Mesothelial cell of epicardium (in vitro differentiated cells): ENCODE measurements at places on chromosomes 6 and 20.

GRCh38 chr6:115415378-115415777 is 645.3 kb downstream of the FRK start:
- no peak overlapping the region for H3K4me3 ChIP-seq
- no peak overlapping the region for H3K27ac ChIP-seq
- H3K4me1 ChIP-seq: peaks cover 2% of the 10 kb centered on the region
- H3K27me3 ChIP-seq: no peaks in the 10 kb centered on the region

DNA sequence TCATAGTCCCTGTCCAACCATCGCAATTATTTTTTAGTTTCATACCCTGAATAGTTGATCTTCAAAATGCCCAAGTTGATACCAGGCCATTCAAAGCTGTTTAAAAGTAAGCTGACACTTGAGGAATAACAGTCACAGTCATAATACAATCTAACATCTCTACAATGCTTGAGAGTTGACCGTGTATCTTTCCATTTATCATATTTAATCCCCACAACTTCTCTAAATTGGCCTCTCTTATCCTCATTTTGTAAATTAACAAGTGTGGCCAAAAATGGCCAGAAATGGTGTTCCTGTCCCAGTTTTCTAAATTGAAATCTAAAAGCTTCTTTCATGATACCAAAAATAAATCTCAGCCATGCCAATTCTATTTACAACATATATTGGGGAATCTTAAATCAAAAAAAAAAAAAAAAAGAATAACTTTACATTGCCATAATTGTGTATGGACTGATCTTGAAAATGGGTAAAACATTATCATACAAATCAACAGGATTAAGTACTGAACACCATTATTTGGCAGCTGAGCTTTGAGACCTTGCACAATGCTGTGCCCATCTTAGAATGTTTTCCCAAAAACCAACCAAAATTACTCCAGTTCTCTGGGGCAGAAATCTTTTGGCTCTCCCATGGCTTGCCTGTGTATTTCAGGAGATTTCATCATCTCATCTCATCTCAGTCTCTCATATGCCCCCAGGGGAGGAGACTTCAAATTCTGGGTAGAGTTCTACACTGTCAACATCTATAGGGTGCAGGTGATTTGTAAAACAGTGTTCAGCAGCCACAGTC is 448.7 kb upstream of the JARID2 start:
- H3K36me3 ChIP-seq: no peaks in the 10 kb centered on the region
- DNase-seq: no peak
- no peak overlapping the region for H3K4me3 ChIP-seq
- H3K27ac ChIP-seq: no peak overlapping the region
- peaks cover 14% of the 10 kb centered on the region for H3K4me1 ChIP-seq

DNA sequence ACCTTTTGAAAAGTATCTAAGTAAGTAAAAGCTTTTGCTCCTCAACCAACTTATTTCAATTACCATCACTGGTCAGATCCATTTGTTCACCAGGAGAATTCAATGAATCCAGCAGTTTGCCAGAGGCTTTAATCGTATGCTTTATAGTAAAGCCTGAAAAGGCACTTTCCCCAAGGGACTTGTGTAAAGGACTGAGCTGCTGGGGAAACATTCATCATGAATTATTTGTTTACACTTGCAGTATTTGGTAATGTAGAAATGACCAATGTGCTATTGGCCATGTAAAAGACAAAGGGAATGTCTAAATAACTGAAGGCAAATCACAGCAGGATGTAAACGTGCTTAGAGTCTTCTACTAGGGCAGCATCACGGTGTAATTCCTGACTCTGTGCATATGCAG is 471.4 kb downstream of the ADGRB3 start:
- DNase-seq: no peak
- no peak overlapping the region for H3K4me3 ChIP-seq
- no peaks in the 10 kb centered on the region for H3K4me1 ChIP-seq
- no peaks in the 10 kb centered on the region for H3K27me3 ChIP-seq
- no peaks in the 10 kb centered on the region for H3K36me3 ChIP-seq

GRCh38 chr6:122308074-122308473 is 91.4 kb upstream of the HSF2 start:
- peaks cover 20% of the 10 kb centered on the region for H3K27me3 ChIP-seq
- no peak overlapping the region for H3K27ac ChIP-seq
- no peak for DNase-seq
- no peaks in the 10 kb centered on the region for H3K36me3 ChIP-seq

DNA sequence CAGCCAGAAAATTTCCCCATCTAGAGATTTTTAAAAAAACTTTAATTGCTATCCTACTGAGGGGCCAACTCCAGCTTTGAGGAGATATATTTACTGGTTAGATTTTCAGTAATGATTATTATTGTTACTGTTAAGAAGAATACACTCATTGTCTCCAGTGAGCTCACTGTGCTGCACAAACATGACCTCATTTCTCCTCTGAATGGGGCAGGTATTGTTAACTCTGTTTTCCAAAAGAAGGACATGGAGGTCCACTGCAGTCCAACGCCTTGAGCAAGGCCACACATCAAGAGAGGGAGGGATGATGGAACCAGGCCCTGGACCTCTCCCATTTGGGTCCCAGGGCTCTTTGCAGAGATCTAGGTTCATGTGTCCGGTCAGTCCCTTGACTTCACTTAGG is 13.9 kb upstream of the SCUBE3 start:
- H3K27ac ChIP-seq: no peak overlapping the region
- H3K36me3 ChIP-seq: peaks cover 1% of the 10 kb centered on the region
- DNase-seq: no peak
- H3K27me3 ChIP-seq: no peaks in the 10 kb centered on the region
- H3K4me3 ChIP-seq: no peak overlapping the region
- peaks cover 6% of the 10 kb centered on the region for H3K4me1 ChIP-seq

DNA sequence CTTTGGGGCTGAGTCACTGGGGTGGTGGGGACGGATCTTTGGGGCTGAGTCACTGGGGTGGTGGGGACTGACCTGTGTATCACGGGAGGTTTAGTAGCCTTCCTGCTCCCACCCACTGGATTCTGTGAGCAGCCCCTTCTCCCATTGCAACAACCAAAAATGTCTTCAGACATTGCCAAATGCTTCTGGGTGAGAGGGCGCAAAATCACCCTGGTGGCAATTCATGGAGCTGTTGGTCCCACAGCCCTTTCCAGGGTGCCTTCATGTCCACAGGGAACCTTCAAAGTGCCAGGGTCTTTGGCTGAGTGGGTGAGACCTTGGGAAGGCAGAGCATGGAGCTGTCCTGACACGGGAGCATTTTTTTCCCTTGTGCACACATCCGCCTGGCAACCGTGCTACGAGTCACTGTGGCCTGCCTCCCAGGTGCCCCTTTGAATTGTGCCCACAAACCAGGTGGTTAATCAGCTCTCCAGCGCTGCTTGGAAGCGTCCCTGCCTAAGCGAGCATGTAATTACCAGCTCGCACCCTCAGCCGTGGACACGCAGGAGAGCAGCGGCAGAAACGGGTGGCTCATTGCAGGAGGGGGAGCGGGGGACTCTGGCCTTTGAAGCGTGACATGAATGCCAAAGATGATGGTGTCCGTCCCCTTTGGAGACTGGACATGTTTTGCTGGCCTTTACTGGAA is 27.4 kb upstream of the APCDD1L start:
- H3K36me3 ChIP-seq: peaks cover 3% of the 10 kb centered on the region
- no peak overlapping the region for H3K4me3 ChIP-seq
- peaks cover 12% of the 10 kb centered on the region for H3K27me3 ChIP-seq
- no peak for DNase-seq
- peaks cover 11% of the 10 kb centered on the region for H3K4me1 ChIP-seq

- H3K27me3 ChIP-seq: no peaks in the 10 kb centered on the region
- no peak overlapping the region for H3K27ac ChIP-seq
- DNase-seq: no peak
- peaks cover 3% of the 10 kb centered on the region for H3K4me1 ChIP-seq
- no peak overlapping the region for H3K4me3 ChIP-seq
- peaks cover 35% of the 10 kb centered on the region for H3K36me3 ChIP-seq
These were observed 67.4 kb downstream of the IGF2R start for GRCh38 chr6:160036331-160036695.

- no peak overlapping the region for H3K4me3 ChIP-seq
- H3K27me3 ChIP-seq: no peaks in the 10 kb centered on the region
- no peak for DNase-seq
These were observed 20.7 kb upstream of the ASIP start for GRCh38 chr20:34220561-34220960.

- H3K27me3 ChIP-seq: peaks cover 45% of the 10 kb centered on the region
- no peaks in the 10 kb centered on the region for H3K4me1 ChIP-seq
- H3K27ac ChIP-seq: no peak overlapping the region
- no peaks in the 10 kb centered on the region for H3K36me3 ChIP-seq
- no peak overlapping the region for H3K4me3 ChIP-seq
- no peak for DNase-seq
These were observed 60.7 kb downstream of the DLGAP4 start for GRCh38 chr20:36366623-36367369.

GRCh38 chr6:31010393-31011060 is at the start of gene MUC22:
Gene MUC22, plus strand, starts transcription at chr6:31010474. Its CDS starts 233 bp downstream, at chr6:31010707.
- peaks cover 27% of the 10 kb centered on the region for H3K4me1 ChIP-seq
- DNase-seq: no peak
- H3K27me3 ChIP-seq: peaks cover 2% of the 10 kb centered on the region
- no peak within 1 kb of the TSS for H3K4me3 ChIP-seq

DNA sequence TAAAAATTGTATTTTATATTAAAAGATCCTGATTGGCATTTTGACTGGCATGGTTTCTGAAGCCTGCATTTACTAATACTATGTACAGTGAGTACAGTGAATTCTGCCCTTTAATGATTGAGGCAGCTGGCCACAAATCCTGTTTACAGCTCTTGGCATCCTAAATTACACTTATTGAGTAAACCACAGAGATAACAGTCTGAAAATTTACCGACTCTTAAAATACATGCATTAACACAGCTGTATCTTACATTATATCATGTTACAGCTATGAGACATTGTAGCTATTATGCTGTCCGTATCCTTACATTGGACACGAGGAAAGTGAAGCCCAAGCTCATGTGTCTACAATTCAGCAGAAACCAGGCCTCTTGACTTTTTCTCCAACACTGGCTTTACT is 90.8 kb downstream of the FAM83B start:
- H3K36me3 ChIP-seq: peaks cover 57% of the 10 kb centered on the region
- no peak for DNase-seq
- no peaks in the 10 kb centered on the region for H3K27me3 ChIP-seq
- no peaks in the 10 kb centered on the region for H3K4me1 ChIP-seq
- no peak overlapping the region for H3K4me3 ChIP-seq

GRCh38 chr20:15949391-15949790 is 623.9 kb downstream of the KIF16B start:
- DNase-seq: no peak
- no peaks in the 10 kb centered on the region for H3K27me3 ChIP-seq
- H3K4me1 ChIP-seq: peaks cover 6% of the 10 kb centered on the region
- H3K36me3 ChIP-seq: no peaks in the 10 kb centered on the region
- H3K4me3 ChIP-seq: no peak overlapping the region

- no peak overlapping the region for H3K4me3 ChIP-seq
- H3K27ac ChIP-seq: no peak overlapping the region
- no peaks in the 10 kb centered on the region for H3K4me1 ChIP-seq
- H3K36me3 ChIP-seq: peaks cover 3% of the 10 kb centered on the region
These were observed 52.1 kb downstream of the FAXC start for GRCh38 chr6:99297415-99297814.

- peaks cover 12% of the 10 kb centered on the region for H3K27me3 ChIP-seq
- no peak overlapping the region for H3K4me3 ChIP-seq
- no peaks in the 10 kb centered on the region for H3K36me3 ChIP-seq
- H3K4me1 ChIP-seq: peaks cover 2% of the 10 kb centered on the region
These were observed 160.1 kb downstream of the SMOC2 start for GRCh38 chr6:168601111-168601510.

GRCh38 chr6:37635319-37635718 is 62.4 kb downstream of the MDGA1 start:
- peaks cover 30% of the 10 kb centered on the region for H3K27me3 ChIP-seq
- H3K4me1 ChIP-seq: no peaks in the 10 kb centered on the region
- no peaks in the 10 kb centered on the region for H3K36me3 ChIP-seq
- H3K4me3 ChIP-seq: no peak overlapping the region
- no peak for DNase-seq
- no peak overlapping the region for H3K27ac ChIP-seq

DNA sequence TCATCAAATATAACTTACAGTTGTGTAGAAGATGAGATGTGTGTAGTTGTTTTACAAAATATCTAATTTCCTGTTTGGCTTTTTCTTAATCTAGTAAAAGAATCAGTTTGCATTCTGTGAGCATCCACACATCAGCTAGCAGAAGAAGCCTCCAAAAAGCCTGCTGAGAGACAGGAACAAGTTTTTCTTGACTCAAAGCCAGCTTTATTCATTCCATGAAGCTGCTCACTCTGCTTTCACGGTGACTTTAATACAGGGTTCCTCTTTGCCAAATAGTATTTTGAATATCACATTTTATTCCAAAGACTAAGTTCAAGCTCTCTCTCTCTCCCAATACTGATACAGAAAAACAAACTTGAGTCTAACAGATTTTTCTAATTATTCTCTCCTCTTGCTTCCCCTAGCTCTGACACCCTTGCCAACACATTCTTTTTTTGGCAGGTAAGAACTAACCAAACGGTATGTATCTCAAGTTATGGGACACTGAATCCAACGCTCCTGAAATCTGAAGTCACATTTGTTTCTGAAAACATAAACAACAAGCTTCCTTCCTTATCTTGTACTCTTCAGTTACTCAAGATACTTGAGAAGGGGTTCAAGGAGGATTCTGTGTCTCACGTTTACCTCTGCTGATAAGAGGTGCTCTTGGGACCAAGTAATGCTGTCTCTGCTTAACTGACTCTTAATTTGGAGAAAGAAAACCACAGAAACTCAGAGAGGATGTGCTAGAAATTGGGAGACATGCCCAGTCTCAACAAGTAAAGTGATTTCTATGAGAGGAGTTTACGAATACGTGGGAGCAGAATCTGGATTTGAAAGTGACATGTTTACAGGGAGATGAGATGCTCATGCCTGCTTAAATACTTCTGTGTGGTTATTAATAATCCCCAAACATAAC is 184.2 kb upstream of the SPTLC3 start:
- H3K4me3 ChIP-seq: no peak overlapping the region
- no peak for DNase-seq
- H3K27me3 ChIP-seq: peaks cover 4% of the 10 kb centered on the region
- no peaks in the 10 kb centered on the region for H3K36me3 ChIP-seq
- peaks cover 27% of the 10 kb centered on the region for H3K4me1 ChIP-seq

DNA sequence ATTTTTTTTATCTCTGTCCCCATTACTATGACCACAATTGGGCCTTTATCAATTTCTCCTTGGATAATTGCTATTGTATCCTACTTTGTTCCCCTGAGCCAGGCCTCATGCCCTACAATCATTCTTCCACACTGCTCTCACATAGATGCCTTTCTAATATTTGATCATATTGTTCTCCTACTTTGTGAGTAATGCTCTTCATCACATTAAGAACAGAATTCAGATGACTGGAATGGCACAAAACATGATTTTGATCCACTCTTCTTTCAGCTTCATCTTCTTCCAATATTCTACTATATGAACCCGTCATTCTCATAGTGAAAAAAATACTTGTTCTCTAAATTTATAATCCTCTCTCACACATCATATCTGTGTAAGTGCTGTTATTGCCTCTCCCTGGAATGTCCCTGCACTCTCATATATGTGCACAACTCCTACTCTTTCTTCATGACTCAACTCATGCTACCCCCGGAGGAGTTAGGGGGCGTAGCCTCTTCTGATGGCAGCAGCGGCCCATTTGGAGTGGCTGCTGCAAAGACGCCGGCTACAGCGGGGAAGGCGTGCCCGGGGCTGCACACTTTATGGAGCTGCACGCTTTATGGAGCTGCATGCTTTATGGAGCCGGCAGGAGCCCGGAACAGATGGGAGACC is 25.3 kb upstream of the HACE1 start:
- H3K27me3 ChIP-seq: no peaks in the 10 kb centered on the region
- H3K4me1 ChIP-seq: no peaks in the 10 kb centered on the region
- H3K36me3 ChIP-seq: peaks cover 4% of the 10 kb centered on the region
- no peak for DNase-seq
- no peak overlapping the region for H3K4me3 ChIP-seq

GRCh38 chr20:51379601-51380341 is 162.7 kb downstream of the NFATC2 start:
- no peak overlapping the region for H3K27ac ChIP-seq
- H3K27me3 ChIP-seq: no peaks in the 10 kb centered on the region
- H3K36me3 ChIP-seq: no peaks in the 10 kb centered on the region
- peaks cover 7% of the 10 kb centered on the region for H3K4me1 ChIP-seq
- H3K4me3 ChIP-seq: no peak overlapping the region
